Endodermal cell (in vitro differentiated cells): ENCODE measurements at places on chromosomes 3 and 15. TPM values are rescaled to one million over a fixed set of nuclear protein-coding genes. Genes with fewer than 3 reads are reported as not detected.
A peak's percentile ranks its signal among the peaks of the same experiment; 100 is the strongest.

GRCh38 chr3:65350801-65351476 is 663.1 kb upstream of the ADAMTS9 start:
- no peaks in the 10 kb centered on the region for H3K27me3 ChIP-seq
- no peaks in the 10 kb centered on the region for H3K4me1 ChIP-seq
- H3K4me3 ChIP-seq: no peak overlapping the region
- H3K27ac ChIP-seq: no peak overlapping the region
- peaks cover 3% of the 10 kb centered on the region for H3K36me3 ChIP-seq

DNA sequence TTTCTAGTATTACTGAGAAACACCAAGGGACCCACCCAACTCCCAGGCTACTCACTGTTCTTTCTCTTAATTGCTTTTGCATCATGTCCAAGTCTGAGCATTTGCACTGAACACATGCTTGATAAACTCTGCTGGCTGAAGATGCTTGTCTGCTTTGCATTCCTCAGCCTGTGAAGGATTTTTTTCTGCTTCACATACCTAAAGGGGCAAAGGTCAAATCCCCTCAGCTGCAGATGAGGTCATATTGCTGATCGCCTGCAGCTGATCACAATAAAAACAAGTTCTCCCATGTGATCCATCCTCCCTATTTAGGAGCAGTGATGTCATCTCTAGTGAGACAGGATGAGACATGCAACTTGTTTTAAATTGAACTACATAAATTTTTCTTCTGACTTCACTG is 84.6 kb upstream of the DCBLD2 start:
- H3K36me3 ChIP-seq: no peaks in the 10 kb centered on the region
- DNase-seq: peak; percentile 68
- H3K4me3 ChIP-seq: no peak overlapping the region
- no peak overlapping the region for H3K27ac ChIP-seq

DNA sequence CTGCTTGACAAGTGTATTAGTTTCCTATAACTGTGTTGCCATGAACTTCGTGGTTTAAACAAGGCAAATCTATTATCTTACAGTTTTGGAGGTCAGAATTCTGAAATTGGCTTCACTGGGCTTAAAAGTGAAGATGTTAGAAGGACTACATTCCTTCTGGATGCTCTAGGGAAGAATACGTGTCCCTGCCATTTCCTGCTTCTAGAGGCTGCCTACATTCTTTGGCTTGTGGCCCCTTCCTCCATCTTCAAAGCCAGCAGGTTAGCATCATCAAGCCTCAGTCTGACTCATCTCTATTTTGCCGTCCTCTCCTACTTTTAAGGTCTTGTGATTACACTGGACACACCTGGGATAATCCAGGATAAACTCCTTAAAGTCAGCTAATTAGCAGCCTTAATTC is 327.7 kb downstream of the SATB1 start:
- H3K4me3 ChIP-seq: peak overlapping the region; percentile 17
- no peaks in the 10 kb centered on the region for H3K27me3 ChIP-seq
- H3K4me1 ChIP-seq: no peaks in the 10 kb centered on the region
- no peak for DNase-seq
- H3K36me3 ChIP-seq: no peaks in the 10 kb centered on the region

The ANO10 gene
- total RNA-seq: 102 to 112 TPM (median 110 TPM) in 3 replicates

DNA sequence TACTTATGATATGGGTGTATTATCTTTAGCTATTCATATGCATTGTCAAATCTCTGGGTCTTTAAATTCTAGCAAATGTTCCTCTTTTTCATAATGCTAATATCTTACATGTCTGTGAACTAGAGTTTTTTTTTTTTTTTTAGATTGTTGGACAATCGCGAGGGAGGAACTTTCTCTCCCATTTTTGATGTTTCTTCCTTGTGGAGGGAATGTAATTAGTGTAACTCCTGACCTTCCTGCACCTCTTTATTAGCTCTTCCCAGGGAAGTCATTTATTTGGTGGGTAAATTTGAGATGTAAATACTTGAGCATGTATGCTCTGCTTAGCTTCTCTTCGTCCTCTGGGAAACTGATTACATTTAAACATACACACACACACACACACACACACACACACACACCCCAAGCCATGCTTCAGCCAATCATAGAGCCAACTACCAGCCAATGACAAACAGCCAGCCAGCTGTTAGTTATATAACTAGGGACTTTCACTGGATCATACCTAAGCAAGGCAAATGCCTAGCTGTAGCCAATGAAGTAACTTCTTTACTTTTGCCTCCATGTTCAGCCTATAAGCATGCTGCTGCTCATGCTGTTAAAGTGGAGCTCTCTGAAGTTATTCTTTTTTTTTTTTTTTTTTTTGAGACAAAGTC is 8.3 kb upstream of the USP8 start:
- H3K36me3 ChIP-seq: no peaks in the 10 kb centered on the region
- DNase-seq: peak; percentile 53
- H3K4me3 ChIP-seq: no peak overlapping the region
- no peaks in the 10 kb centered on the region for H3K4me1 ChIP-seq
